ENCODE measurements at places on chromosomes 16 and 17.

- no peak for DNase-seq
Observed at GRCh38 chr17:79407385-79407784, 203.5 kb downstream of the RBFOX3 start.

GRCh38 chr17:62075308-62075815 lies 10.3 kb upstream of the MED13 start:
- no peak for DNase-seq

DNA sequence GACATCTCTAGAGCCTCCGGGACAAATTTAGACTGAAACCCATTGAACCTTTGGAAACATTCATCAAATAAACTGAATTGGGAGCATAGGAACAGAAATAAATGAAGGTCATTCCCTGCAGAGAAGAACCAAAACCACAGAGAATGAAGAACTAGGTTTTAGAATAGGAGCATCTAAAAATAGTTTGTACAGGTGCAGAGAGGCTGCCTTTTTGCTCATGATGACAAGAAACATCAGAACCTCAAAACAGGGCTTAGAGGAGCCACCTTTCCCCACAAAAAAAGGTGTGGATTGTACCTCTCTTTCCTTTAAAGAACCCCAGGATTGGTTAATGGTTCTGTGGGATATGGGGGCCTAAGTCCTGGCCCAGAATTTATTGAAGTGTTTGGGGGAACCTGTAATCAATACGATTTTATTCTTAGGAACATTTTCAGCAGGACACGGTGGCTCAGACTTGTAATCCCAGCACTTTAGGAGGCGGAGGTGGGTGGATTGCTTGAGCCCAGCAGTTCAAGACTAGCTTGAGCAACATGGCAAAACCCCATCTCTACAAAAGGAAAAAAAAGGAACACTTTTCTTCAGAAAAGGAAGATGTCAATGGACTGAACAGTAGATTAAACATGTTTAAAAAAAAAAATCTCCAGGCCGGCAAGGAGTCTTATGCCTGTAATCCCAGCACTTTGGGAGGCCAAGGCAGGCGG lies 37.7 kb upstream of the SLC47A1 start:
- no peak for DNase-seq

GRCh38 chr16:58222532-58223316 lies 24.8 kb upstream of the CSNK2A2 start:
- no peak for DNase-seq

DNA sequence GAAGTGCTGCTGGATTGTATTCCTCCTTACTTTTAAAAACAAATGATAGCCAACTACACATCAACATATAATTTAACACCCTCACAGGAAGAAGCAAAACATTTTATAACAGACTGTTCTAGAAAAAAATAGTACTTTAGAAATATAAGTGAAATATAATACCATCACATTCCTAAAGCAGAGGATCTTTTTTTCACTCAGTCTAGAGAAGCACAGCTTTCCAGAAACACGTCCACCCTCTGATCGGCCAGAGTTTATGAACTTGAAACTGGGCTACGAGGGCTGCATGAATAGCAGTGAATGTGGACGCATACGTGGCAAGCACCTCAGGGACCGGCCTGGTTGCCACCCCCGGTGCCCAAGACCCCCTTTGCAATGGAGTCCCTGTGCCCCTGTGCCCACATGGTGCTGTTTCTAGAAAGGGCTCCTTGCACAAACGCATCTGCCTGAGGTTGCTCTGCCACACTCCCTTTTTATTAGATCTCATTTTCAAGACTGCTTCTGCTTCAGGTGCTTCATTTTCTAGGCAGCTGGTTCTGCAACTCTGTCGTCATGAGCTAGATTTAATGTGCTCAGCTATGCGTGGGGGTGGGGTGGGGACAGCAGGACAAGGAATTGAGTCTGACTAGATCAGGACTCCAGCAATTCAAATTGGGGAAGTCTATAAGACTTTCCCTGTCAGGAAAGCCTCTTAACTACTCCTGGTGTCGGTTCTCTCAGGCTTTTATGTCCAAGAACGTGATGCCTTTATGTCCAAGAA lies 29.1 kb upstream of the ERN1 start:
- DNase-seq = no peak

Data from stimulated activated CD4-positive, alpha-beta T cell treated with anti-CD3 and anti-CD28 coated beads, Interleukin-15, amount 100 ng/mL, for 24 hours (primary cell).